ENCODE measurements at places on chromosomes 4 and X.

DNA sequence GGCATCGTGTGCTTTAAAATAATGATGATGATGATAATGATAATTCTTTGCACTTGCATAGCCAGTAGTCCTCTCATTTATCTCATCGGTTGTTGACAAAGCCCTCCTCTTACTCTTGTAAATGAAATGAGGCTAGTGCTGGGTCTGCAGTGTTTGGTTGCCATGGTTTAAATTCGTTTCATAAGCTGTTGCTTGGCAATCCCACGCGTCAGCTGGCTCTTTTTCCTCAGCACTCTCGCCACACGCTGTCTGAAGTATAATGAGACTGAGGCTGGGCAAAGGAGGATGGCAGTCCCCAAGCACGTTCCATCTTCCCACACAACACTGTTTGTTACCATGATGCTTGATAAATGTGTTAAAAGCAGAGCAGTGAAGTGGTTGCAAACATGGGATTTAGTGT, 15.5 kb downstream of the PAGE4 start:
- DNase-seq = no peak

DNA sequence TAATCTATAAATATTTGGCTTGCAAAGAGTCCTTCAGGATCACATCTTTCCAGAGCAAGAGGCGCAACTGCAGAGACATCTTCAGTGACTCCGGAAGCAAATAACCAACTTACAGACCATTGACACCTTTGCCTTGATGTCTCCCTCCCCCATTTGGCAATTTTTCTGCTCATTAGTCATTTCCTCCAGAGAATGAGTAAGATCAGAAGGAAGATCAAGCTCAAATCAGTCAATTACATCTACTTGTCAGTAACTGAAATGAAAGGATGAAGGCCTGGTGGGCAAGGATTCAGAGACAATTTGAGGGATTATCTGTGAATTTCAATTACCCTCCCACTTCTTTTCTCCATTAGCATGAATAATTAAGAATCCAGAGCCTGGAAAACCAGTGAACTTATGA, 665.6 kb upstream of the CPEB2 start:
- no peak for DNase-seq

- DNase-seq = no peak
Observed at GRCh38 chr4:165926307-165926706, 53.3 kb downstream of the TLL1 start.

- no peak for DNase-seq
Observed at GRCh38 chr4:150001815-150002214, 76.4 kb upstream of the DCLK2 start.

DNA sequence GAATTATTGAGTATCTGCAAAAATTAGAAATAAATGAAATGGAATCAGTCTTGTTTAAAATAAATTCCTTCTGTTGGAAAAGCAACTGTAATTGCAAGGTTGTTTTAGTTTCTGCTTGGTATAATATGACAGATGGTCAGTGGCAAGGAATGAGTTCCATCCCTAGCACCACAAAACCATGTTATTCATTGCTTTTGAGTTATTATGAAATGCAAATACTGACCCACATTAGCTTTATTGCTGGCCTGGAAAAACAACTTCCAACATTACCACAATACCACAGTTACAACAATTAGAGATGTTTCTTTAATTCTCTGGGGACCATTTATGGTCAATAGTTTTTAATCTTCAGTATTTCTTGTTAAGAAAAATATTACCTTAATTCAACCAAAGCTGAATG, 194.4 kb downstream of the TMA16 start:
- no peak for DNase-seq

- DNase-seq = no peak
Observed at GRCh38 chrX:109632906-109633504, 8.0 kb upstream of the KCNE5 start.

DNA sequence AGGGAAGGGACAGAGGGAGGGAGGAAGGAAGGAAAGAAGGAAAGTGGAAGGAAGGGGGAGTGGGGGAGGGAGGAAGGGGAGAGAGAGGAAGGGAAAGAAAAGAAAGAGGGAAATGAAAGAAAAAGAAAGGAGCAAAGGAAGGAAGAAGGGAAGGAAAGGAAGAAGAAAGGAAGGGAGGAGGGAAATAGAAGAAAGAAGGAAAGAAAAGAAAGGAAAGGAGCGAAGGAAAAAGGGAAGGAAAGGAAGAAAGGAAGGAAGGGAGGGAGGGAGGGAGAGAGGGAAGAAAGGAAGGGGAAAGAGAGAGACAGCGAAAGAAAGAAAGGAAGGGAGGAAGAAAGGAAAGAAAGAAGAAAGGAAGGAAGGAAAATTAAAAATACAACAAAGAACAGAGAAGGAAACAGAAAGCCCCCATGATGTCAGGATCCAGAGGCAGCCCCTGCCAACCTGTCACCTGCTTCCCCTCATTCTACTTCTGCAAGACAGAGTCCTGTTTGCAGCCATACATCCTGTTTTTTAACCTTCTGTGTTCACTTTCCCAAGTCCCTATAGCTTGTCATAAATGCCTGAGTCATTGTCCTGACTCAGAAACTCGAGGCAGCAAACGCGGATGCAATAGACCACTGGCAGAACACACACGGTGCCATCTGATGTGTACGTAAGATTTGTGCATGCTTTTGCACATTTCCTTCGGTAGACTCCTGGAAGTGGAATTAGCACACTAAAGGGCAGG, 77.0 kb upstream of the C4orf50 start:
- DNase-seq = no peak

DNA sequence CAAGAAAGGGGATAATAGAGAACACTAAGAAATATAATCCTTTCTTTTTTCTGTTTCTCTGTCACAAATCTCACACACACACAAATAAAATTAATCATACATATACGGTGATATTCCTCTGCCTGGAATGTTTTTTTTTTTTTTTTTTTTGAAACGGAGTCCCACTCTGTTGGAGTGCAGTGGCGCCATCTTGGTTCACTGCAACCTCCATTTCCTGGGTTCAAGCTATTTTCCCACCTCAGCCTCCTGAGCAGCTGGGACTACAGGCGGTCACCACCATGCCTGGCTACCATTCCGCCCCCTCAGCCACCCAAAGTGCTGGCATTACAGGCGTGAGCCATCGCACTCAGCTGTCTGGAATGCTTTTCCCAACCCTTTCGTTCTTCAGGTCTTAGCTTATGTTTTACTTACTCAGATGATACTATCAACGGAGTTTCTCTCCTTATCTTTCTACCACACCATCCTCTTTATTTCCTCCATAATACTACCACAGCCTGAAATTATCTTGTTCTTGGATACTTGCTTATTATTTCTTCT, 69.3 kb downstream of the ANKRD17 start:
- DNase-seq = no peak

DNA sequence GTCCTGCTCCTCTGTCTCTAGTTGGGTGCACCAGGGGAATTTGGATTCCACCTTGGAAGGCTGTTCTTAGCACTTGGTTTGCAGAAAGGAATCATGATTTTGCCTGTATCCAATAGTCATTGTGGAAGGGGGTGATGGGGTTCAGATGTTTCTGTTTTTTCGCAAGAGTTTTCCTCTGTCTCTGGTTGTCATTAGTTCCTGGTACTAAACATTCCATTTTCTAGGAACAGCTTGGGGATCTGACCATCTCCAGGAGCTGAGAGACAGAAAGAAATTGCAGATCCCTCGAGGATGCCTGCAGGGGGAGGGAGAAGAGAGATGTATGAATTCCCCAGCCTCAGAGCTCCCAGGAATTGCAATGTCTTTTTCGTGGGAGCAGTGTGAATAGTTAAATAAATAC, 70.9 kb downstream of the CYTL1 start:
- DNase-seq = no peak

- peak; percentile 76 for DNase-seq
Observed at GRCh38 chr4:2787230-2788100, 5.4 kb upstream of the SH3BP2 start.

DNA sequence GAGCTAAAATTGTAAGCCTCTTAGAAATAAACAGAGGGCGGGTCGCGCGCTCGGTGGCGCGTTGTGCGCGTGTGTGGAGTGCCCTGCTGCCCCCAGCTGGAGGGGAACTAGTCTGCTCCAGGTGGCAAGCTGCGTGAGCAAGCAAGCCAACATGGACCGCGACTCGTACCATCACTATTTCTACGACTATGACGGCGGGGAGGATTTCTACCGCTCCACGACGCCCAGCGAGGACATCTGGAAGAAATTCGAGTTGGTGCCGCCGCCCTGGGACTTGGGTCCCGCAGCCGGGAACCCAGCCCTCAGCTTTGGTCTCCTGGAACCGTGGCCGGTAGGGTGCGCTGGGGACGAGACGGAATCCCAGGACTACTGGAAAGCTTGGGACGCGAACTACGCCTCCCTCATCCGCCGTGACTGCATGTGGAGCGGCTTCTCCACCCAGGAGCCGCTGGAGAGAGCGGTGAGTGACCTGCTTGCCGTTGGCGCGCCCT, 66.1 kb downstream of the DNAAF6 start:
- DNase-seq = peak; percentile 4

- DNase-seq = no peak
Observed at GRCh38 chr4:2062808-2063524, 3.8 kb downstream of the NAT8L start.

GRCh38 chrX:17443556-17443955, 68.6 kb downstream of the NHS start:
- no peak for DNase-seq

GRCh38 chr4:169080981-169081380, 70.9 kb upstream of the CBR4 start:
- no peak for DNase-seq

DNA sequence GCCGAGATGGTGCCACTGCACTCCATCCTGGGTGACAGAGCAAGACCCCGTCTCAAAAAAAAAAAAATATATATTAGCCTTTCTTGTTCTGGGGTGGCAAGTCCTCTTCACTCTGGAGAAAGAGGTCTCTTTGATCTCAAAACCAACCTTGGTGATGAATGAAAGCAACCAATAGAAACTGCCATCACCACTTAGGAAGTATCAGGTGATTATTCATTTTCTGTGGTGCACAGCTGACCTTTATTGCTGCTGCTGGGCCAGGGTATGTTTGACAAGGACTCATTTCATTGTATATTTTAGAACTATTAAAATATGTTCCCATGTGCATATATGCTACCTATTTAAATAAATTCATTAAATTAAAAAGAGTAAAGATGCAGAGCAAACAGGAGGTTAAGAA, 76.0 kb upstream of the KIT start:
- no peak for DNase-seq

DNA sequence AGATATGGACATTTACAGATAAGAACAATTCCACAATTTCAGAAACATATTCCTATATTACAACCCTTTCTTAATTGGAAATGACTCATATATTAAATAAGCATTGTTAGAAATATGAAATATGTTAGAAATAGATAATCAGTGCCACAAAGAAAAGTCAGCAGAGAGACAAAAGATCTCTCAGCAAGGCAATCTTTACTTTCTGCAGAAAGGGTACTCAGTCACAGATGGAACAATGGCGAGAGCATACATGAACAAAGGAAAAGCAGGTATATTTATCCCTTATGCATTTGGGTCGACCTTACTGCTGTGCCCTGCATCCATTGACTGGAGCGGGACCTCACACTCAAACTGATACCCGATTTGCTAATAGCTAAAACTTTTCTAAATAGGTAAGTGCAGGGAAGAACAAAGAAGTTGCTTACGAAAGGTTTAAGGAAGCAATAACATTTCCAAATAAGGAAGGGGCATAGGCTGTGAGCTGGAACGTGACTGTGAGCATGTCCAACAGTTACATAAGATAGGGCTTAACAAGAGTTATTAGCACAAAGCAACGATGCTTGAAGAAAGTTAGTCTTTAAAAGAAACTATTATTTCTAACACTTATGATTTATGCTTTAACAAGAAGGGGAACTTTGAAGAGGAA, 40.8 kb downstream of the MGARP start:
- no peak for DNase-seq

DNA sequence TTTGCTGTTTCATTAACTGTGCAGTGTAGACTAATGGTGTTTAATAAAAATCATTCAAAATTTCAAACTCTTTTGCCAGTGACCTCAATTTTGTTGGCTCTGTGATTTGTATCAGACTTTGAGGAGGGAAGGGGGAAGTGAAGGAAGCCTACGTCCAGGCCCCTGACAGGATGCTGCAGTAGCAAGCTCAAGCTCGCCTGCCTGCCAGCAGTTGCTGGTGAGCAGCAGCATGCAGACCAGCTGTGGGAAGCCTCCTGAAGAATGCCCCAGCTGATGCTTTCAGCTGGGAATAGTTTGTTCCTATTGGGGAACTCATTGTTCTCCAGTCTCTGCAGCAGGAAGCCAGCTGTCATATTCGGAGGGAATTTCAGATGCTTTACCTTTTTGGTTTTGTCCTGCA, 495.2 kb downstream of the AFF2 start:
- DNase-seq = no peak

GRCh38 chrX:52420824-52421443, 52.1 kb downstream of the XAGE2 start:
- no peak for DNase-seq

DNA sequence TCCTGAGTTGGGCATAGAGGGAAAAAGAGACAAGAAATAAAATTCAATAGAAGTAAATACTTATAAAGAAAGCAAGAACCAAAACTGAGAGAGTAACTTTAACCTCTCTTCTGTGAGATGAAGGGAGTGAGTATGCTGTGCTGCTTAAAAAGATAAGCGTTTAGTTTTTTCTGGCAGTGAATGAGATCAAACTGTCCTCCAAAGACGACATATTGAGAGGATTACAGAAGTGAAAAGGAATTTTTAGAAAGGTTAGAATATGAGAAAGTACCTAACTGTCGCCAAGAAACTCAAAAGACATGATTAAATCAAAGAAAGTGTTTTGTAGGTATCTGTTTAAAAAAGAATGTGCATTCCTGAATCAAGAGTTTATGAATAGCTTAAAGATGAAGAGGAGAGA, 16.0 kb downstream of the GAB1 start:
- DNase-seq = no peak

- DNase-seq = no peak
Observed at GRCh38 chr4:3322059-3322550, 29.3 kb downstream of the RGS12 start.

DNA sequence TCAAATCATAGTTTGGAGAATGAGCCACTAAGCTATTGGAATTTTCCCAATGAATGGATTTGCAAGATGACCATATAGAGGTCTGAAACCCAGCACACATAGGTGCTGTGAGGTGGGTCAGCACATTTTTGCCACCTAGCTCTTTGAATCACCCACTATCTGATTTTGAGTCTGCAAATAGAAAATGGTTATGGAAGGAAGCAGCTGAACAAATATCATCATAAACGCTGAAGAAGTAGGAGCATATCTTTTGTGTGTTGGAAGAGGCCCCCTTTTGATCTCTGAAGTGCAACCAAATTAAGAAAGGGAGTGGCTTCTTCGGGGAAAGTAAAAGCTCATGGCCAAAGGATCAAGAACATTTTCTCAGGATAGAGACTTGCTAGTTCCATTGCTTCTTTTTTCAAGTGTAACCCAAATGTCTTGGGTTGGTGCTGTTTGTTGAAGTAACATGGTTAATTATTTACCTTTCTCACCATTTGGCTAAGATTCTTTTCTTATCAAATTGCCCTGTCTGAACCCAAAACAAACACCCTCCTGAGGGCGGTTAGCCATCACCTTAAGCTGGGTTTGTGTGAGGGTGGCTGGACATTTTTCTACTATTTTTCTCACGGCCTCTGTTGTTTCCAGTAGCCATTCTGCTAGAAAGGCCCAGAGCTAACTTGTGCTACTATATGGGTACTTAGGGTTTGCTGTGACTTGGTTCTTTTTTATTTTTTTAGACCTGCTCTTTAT, 18.4 kb upstream of the SORBS2 start:
- DNase-seq = no peak

All from CD4-positive, alpha-beta T cell treated with Interleukin-12 subunit alpha and Interleukin-12 subunit beta, for 1 hour (primary cell).